Sigmoid colon (tissue), 7 donors: ENCODE measurements at places on chromosomes 3 and 15.

DNA sequence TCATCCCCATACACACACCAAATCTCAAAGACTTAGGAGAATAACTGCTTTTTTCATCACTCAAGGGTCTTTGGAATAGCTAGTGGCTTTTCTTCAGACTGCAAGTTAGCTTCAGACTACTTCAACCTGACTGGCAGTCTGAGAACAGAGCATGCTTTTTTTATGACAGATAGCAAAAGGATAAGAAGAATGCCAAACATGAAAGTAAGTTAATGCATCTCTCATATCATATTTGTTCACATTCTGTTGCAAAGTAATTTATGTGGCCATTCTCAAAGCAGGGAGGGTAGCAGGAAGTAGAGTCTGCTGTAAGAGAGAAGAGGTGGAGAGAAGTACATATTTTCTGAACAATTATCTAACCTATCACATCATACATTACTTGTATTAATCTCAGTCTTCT lies 544.4 kb downstream of the ZPLD1 start:
- H3K27me3 ChIP-seq, result no peaks in the 10 kb centered on the region
- no peak for DNase-seq
- no peaks in the 10 kb centered on the region for H3K36me3 ChIP-seq
- peaks cover 29% of the 10 kb centered on the region for H3K4me1 ChIP-seq
- H3K4me3 ChIP-seq, result no peak overlapping the region
- H3K27ac ChIP-seq, result no peak overlapping the region

- H3K36me3 ChIP-seq, result no peaks in the 10 kb centered on the region
- peak; percentile 48 for DNase-seq
- H3K4me1 ChIP-seq, result no peaks in the 10 kb centered on the region
- no peaks in the 10 kb centered on the region for H3K27me3 ChIP-seq
- H3K27ac ChIP-seq, result no peak overlapping the region
Observed at GRCh38 chr15:73329501-73330200, 39.1 kb downstream of the HCN4 start.

DNA sequence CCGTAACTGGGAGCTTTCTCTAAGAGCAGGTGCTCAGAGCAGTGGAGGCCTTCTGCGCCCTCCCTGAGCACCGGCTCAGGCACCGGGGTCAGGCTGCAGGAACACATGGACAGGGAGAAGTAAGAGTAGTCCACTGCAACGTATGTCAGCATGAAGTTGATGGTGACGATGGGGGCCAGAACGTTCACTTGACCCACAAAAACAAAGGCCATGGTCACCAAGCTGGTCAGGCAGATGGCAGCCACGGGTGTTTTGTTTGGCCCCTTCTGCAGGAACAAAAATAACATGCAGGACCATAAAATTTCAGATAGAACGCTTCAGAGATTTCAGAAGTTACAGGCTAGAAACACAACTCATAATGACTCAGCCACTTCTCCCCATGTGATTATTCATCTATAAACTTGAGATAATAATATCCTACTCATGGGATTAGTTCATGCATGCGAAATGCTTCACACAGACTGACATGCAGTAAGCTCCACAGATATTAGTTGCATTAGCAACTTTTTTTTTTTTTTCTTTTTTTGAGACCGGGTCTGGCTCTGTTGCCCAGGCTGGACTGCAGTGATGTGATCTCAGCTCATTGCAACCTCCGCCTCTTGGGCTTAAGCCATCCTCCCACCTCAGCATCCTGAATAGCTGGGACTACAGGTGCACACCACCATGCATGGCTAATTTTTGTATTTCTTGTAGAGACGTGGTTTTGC lies 52.2 kb upstream of the HEG1 start:
- no peaks in the 10 kb centered on the region for H3K27me3 ChIP-seq
- no peak for DNase-seq
- no peak overlapping the region for H3K4me3 ChIP-seq
- H3K36me3 ChIP-seq, result no peaks in the 10 kb centered on the region
- H3K27ac ChIP-seq, result no peak overlapping the region

DNA sequence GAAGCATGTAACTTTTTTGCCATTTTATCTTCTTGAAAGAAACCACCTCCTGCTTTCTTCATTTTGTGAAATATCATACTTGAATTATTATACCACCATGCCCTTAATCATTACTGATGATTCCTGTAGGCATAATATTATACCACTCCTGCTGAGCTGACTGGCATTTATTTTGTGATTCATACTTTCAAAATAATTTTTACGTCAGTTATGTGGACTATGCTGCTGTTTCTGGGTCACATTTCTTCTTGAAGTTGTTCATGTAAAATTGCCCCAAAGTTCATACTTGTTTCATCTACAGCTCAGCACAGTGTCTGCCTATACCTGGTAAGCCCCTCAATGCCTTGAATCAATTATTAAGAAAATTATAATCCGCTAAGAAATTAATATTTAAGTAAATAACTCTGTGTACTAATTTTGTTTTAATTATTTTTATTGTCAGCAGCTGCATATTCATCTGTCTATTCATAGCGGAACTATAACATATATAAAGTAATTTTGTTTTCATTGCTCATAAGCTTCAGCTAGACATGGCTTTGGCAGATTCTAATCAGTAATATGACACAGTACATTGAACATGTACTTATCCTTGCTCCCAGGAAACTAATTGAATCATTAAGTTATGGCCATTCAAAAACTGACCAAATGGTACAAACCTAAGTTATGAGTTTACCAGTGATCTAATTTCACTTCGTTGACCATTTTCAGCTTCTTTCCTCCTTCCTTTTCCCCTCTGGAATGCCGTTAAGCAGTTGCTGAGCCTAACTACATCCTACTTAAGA lies 160.0 kb downstream of the NAALADL2 start:
- H3K4me1 ChIP-seq, result no peaks in the 10 kb centered on the region
- DNase-seq, result no peak
- no peaks in the 10 kb centered on the region for H3K36me3 ChIP-seq
- no peak overlapping the region for H3K4me3 ChIP-seq
- no peaks in the 10 kb centered on the region for H3K27me3 ChIP-seq
- H3K27ac ChIP-seq, result no peak overlapping the region

DNA sequence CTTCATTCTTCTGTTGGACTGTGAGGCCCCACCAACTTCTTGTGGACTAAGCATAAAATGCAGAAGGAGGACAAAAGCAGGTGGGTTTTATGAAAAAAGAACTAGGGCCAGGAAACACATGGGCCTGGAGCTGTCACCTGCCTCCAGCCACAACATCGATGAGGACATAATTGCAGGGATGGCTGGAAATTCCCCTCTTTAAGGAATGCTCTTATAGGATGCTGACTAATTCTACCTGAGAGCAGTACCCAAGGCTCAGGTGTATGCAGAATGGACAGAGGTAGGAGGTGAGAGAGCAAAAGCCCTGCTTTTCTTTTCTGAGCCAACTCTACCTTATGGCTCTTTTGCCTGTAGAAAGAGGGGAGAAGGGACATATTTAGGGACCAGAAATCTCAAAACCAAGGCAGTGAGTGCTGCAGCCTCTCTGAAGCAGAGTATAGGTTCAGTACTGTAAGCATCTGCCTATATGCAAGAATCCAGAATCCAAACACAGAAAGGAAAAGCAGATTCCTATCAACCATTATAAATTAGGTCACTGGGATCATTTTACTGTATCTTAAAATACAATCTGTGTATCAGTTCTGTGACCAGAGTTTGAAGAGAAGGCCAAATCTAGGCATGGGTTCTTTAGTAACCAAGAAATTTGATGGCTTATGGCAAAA lies 205.3 kb upstream of the WNT5A start:
- no peak overlapping the region for H3K4me3 ChIP-seq
- DNase-seq, result no peak
- no peaks in the 10 kb centered on the region for H3K4me1 ChIP-seq
- H3K27me3 ChIP-seq, result no peaks in the 10 kb centered on the region

GRCh38 chr3:30204126-30204525 lies 402.3 kb upstream of the TGFBR2 start:
- no peak overlapping the region for H3K27ac ChIP-seq
- H3K27me3 ChIP-seq, result no peaks in the 10 kb centered on the region
- no peaks in the 10 kb centered on the region for H3K36me3 ChIP-seq
- DNase-seq, result no peak
- no peak overlapping the region for H3K4me3 ChIP-seq
- H3K4me1 ChIP-seq, result no peaks in the 10 kb centered on the region

- no peaks in the 10 kb centered on the region for H3K4me1 ChIP-seq
- no peaks in the 10 kb centered on the region for H3K36me3 ChIP-seq
- no peak for DNase-seq
- H3K4me3 ChIP-seq, result no peak overlapping the region
Observed at GRCh38 chr3:78165876-78166275, 1126.0 kb downstream of the ROBO2 start.

- H3K27me3 ChIP-seq, result no peaks in the 10 kb centered on the region
- no peaks in the 10 kb centered on the region for H3K36me3 ChIP-seq
- H3K27ac ChIP-seq, result no peak overlapping the region
- no peak overlapping the region for H3K4me3 ChIP-seq
Observed at GRCh38 chr3:147669077-147669476, 259.9 kb downstream of the ZIC1 start.

GRCh38 chr3:46460051-46460450 lies 4.7 kb downstream of the LTF start:
- H3K27me3 ChIP-seq, result peaks cover 5% of the 10 kb centered on the region
- H3K4me3 ChIP-seq, result no peak overlapping the region
- H3K36me3 ChIP-seq, result no peaks in the 10 kb centered on the region
- H3K4me1 ChIP-seq, result no peaks in the 10 kb centered on the region
- no peak overlapping the region for H3K27ac ChIP-seq

DNA sequence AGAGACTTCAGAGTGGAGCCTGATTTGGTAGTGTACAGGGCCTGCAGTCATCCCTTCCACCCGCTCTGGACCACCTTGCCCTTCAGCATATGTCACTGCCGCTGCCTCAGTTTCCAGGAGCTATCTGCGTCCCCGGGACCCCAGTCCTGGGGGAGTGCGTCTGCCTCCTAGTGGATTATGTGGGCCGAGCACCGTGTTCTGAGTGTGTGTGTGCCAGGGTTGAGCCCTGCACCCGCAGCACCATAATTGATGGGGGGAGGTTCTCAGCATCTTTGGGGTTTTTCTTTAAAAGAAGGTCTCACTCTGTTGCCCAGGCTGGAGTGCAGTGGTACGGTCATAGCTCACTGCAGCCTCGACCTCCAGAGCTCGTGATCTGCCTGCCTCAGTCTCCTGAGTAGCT lies 33.6 kb downstream of the CD276 start:
- no peaks in the 10 kb centered on the region for H3K27me3 ChIP-seq
- H3K4me3 ChIP-seq, result no peak overlapping the region
- no peak for DNase-seq
- no peak overlapping the region for H3K27ac ChIP-seq

DNA sequence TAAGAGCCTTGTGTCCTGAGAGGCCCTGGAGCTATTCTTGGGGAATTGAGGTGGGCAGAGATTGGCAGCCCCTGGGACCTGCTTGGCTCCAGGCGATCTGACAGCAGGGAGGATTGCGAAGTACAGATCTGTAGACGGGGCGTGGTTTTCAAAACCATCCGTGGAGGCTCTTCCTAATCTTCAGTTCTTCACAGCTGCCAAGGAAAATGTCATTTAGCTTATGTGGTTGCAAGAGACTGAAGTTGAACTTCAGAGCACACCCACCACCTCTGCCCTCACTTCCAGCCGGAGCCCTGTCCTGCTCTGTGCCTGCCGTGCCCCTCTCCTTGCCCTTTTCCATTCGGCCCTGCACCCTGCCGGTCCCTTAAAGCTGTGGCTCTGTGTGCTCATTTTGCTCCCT lies 12.9 kb downstream of the NISCH start:
- H3K36me3 ChIP-seq, result peaks cover 16% of the 10 kb centered on the region
- no peak overlapping the region for H3K4me3 ChIP-seq
- no peaks in the 10 kb centered on the region for H3K27me3 ChIP-seq
- H3K4me1 ChIP-seq, result peaks cover 14% of the 10 kb centered on the region
- H3K27ac ChIP-seq, result peak overlapping the region; percentile 48

DNA sequence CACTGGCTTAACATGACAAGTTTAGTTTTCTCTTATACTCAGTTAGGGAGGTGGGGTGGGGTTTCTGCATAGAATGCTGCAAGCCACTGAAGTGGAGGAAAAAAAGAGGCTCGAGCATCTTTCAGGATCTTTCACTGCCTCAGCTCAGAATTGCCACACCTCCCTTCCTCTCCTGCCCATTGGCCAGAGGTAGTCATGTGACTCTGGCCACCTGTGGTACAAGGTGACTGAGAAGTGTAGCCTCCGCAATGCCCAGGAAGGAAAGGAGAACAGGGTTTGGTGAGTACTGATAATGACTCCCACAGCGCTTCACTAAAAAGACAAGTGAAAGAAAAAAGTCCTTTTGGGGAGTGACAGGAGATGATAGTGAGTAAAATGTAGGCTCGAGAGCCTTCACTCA lies 124.3 kb upstream of the TRIM42 start:
- H3K27ac ChIP-seq, result no peak overlapping the region
- H3K36me3 ChIP-seq, result no peaks in the 10 kb centered on the region
- DNase-seq, result no peak
- H3K27me3 ChIP-seq, result no peaks in the 10 kb centered on the region
- H3K4me1 ChIP-seq, result no peaks in the 10 kb centered on the region
- no peak overlapping the region for H3K4me3 ChIP-seq

DNA sequence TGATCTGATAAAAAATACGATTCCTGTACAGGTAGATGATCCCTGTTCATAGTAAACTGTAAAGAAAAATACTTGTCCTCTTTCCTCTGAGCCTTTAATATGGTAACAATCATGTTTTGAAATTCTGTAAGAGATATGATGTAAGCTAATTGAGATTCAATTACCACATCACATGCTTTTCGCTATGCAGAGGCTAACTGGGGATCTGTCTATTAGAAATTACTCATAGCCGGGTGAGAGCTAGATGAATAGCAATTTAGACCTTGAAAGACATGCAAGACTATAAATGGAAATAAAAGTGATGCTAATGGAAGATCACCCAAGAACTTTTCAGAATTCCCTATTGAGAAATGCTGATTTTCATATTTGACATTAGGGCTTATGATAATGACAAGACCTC lies 579.9 kb upstream of the ZNF717 start:
- DNase-seq, result no peak
- no peaks in the 10 kb centered on the region for H3K4me1 ChIP-seq
- H3K27ac ChIP-seq, result no peak overlapping the region

- peak overlapping the region; percentile 32 for H3K4me3 ChIP-seq
- no peak for DNase-seq
- H3K27ac ChIP-seq, result peak overlapping the region; percentile 70
- H3K27me3 ChIP-seq, result no peaks in the 10 kb centered on the region
Observed at GRCh38 chr3:172595664-172596393, 72.6 kb upstream of the TNFSF10 start.

GRCh38 chr3:177681852-177682251 lies 484.6 kb upstream of the TBL1XR1 start:
- no peaks in the 10 kb centered on the region for H3K36me3 ChIP-seq
- DNase-seq, result no peak
- H3K27me3 ChIP-seq, result no peaks in the 10 kb centered on the region
- no peak overlapping the region for H3K27ac ChIP-seq
- H3K4me3 ChIP-seq, result no peak overlapping the region

- no peaks in the 10 kb centered on the region for H3K27me3 ChIP-seq
- H3K4me1 ChIP-seq, result no peaks in the 10 kb centered on the region
- no peak for DNase-seq
Observed at GRCh38 chr3:103512595-103512994, 1077.8 kb downstream of the ZPLD1 start.
